Lower leg skin (tissue), 4 donors: ENCODE measurements at places on chromosomes 6 and 20.

DNA sequence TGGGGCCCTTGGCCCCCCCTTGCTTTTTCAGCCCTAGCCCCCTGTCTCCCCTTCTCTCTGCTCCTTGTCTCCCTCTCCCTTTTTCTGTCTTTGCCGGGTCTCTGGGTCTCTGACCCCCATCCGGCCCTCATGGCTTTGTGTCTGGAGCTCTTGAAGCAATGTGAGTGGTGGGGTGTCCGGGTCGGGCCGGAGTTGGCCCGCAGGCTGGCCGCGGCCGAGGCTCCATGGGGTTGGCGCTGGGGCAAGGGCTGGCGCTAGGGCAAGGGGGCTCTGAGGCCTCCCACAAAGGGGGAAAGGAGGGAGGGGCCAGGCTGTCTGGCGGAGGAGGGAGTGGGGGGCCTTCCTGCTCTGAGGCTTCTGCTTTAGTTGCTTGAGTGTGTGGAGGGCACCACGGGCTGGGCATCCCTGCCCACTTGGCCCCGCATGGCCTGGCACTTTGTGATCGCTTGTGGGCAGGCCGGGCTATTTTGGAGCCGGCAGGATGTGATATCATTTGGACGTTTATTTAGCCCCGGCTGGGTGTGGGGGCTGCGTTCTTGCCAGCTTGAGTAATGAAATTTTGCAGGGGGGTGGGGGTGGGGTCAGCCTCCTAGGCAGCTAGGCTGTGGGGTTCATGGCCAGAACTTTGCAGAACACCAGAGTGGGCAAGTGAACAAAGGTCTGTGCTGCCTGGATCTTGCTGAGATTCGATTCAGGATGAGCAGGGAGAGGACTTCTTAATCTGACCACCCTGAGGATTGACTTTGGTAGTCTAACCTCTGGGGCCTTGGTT, 78.7 kb upstream of the MYL9 start:
- DNase-seq: peak; percentile 93

GRCh38 chr6:6546318-6547109, 42.0 kb upstream of the LY86 start:
- no peak for DNase-seq

DNA sequence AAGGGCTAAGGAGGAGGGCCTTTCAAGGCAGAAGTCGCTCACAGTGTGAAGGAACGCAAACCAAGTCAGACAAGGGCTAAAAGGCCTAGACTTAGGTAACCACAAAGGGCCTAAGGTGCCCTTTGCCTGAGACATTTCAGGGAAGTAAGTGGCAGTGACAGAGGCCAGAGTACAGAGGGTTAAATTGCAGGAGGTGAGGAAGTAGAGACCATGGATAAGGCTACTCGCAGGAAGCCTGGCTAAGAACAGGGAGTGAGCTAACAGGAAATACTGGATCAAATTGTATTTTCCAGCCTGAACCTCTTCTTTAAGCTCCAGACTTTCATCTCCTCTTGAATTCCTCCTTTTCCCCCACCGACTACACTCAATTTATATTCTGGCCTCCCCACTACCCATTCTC, 16.6 kb downstream of the ZHX3 start:
- DNase-seq: no peak

- no peak for DNase-seq
These were observed 9.1 kb downstream of the ZNFX1 start for GRCh38 chr20:49268600-49269365.

GRCh38 chr20:44135012-44135412, 52.0 kb downstream of the JPH2 start:
- DNase-seq: no peak

- DNase-seq: no peak
These were observed 9.3 kb downstream of the HLA-DOA start for GRCh38 chr6:33000055-33000454.

DNA sequence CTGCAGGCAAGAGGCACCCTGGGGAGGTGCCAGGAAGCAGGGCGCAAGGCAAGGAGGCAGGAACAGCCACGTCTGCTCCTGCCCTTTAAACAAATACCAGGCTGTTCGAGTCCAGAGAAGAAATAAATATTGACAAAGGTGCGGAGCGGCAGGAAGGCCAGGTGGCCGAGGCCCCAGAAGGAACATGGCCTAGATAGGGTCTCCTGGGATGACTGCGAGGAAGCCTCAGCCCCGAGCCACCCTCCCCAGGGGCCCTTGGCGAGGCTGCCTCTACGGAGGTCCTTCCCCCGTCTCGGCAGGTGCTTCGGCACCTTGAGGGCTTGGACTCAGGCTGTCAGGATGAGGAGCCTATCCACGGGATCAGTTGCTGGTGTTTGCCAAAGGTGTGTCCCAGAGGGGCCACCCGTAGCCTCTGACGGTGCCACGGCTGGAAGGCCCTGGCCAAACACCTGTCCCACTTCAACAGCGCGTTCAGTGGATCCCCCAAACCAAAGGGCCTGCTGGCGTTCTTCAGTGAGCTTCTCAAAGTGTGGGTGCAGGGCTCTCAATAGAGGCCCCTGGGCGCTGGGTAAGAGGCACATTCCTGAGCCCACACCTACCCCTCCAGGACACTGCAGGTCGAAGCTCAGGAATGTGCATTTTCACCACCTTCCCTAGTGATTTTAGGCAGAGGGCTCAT, 39.8 kb downstream of the SNX5 start:
- no peak for DNase-seq

GRCh38 chr6:164911873-164912580, 397.4 kb downstream of the C6orf118 start:
- DNase-seq: no peak

DNA sequence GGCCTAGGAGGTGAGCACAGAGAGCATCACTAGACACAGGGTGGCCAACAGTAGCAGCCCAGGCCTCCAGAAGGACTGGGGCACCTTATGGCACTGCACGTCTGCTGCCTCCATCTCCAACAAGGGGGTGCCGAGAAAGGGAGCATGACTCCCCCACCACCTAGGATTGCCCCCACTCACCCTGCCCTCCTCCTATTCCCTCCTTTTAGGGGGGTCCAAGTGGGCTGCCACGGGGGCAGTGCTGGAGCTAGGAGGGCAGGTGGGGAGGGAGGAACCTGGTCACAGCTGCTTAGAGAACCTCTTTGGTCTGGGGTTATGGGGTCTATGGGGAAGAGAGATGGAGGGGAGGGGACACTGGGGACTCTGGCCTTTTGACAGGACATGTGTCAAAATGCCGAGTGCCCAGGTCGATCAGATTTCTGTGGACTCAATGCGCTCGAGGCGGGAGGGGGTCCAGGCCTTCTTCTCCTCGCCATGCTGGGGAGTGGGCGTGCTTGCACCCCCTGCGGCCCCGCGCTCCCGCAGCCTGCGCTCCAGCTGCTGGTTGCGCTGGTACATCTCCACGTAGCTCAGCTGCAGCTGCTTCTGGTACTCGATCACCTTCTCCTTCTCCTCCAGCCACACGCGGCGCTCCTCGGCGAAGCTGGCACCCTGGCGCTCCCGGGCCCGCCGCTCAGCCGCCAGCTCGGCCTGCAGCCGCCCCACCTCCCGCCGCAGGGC, 4.5 kb upstream of the FASTKD5 start:
- no peak for DNase-seq

GRCh38 chr6:128097009-128097408, 196.2 kb upstream of the THEMIS start:
- no peak for DNase-seq

DNA sequence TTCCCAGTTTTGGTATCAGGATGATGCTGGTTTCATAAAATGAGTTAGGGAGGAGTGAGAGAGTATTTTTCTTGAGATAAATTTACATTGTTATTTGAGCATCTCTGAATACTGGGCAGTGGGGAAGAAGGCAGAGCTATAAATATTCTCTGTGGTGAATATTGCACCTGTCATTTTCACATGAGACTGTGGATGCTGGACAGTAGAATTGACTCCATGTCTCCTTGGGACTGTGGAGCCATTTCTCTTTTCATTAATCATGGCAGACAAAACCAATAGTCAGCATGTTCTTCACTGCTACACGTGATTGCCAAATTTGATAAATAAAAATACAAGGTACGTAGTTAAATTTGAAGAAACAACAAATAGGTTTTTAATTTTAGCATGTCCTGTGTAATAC, 81.2 kb upstream of the PHACTR1 start:
- no peak for DNase-seq

- no peak for DNase-seq
These were observed 2.4 kb downstream of the ADA start for GRCh38 chr20:44649126-44649525.

DNA sequence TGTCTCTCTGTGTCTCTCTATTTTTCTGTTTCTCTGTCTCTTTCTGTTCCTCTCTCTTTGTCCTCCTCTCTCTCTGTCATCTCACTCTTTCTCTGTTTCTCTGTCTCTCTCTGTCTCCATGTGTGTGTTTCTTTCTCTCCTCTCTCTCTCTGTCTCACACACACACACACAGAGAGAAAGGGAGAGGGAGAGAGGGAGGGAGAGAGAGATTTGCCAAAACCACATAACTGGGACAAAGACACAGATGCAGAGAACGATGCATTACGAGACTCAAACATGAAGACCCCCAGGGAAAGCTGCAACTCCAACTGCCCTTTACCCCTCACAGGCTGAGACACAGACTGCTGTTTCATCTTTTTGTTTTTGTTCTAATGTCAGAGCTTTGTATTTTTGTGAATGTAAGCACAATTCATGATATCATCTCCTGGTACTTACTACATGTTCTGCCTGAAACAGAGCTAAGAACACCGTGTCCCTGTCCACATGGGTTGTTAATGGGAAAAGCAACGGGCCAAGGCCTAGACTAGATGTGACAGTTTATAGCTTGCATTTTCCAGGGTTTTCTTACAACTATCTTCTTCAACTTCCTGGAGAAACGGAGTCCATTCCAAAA, 177.1 kb upstream of the ARID1B start:
- DNase-seq: no peak

DNA sequence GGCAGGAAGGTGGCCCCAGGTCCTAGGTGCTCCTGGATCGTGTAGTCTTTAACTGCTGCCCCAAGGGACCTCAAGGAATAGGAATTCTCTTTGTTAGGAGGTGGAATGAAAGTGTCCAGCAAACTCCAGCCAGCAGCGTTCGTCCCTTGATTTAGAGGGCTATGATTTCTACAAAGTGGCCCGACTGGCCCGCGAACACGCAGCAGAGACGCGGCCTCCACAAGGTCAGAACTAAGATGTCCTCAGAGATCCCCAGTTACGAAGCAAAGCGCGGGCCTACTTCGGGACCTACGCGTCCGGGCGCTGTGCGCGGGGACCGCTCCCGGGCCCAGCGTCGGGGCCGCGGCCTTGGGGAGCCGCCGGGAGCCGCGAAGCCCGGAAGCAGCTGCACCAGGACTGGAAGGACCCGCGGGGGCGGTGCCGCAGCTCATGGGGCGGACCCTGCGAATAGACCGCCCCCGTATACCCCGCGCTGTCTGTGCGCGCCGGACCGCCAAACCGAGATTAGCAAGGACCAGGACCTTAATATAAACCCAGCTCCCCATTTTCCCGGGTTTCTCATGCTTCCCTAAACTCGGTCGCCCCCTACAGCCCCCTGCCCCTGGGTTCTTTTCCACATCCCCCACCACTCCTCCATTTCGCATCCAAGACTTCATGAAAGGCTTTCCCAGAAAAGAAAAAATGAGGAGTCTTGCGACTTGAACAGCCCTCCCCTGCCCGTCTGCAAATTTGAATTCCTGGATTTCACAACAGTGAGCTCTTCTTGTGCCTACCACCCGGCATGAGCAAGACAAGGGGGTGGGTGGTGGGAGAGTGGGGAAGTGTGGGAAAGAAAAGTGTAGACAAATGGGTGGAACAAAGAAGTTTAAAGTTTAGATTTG, at the start of gene C6orf47:
Gene C6orf47 (minus strand): TSS at position 398 of the 881 bp plus-strand sequence. CDS start 831 bp downstream, outside the sequence.
- peak; percentile 74 for DNase-seq

GRCh38 chr20:17529586-17529985, 1.6 kb downstream of the BFSP1 start:
- DNase-seq: no peak
